Esophagus muscularis mucosa (tissue), 4 donors: ENCODE measurements at places on chromosomes 6 and 20. TPM values are rescaled to one million over a fixed set of nuclear protein-coding genes. Genes with fewer than 3 reads are reported as not detected.

PBOV1 gene
- not detected for total RNA-seq

ADGRB3 gene
- total RNA-seq: 5.8 TPM

GCNT2 gene
- 23.2 TPM for total RNA-seq

GRCh38 chr6:65117817-65118409, 589.1 kb downstream of the EYS start:
- no peaks in the 10 kb centered on the region for H3K27me3 ChIP-seq
- no peaks in the 10 kb centered on the region for H3K4me1 ChIP-seq
- no peak overlapping the region for H3K4me3 ChIP-seq
- no peaks in the 10 kb centered on the region for H3K36me3 ChIP-seq
- H3K27ac ChIP-seq: no peak overlapping the region
- DNase-seq: no peak

DNA sequence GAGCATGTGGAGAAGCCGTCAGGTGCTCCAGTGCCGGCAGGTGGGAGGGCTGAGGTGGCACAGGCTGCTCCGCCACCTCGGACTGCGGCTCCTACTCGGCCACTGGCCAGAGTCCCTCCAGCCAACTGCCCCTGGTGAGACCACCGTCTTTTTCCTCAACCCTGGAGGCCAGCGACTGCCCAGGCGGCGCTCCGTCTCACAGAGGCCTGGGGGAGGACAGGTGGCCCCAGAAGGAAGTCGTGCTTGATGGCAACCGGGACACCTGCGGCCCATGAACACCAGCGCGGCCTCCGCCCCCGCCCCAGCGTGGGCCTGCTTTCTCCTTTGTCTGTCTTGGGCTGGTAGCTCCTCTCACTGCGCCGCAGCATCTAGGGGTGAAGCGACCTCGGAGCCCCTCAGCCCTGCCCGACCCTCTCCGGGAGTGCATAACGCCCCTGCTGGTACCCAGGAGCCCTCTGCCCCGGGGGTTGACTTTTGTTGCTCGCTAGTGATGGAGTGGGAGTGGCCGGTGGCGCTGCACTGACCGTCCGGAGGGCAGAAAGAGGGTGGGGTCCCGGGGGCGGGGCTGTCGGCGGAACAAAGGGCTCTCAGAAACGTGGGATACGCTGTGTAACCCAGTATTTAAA, 706 bp upstream of the TUBB2B start:
- no peak for DNase-seq
- no peaks in the 10 kb centered on the region for H3K36me3 ChIP-seq
- peak overlapping the region; percentile 56 for H3K4me3 ChIP-seq
- no peak overlapping the region for H3K27ac ChIP-seq
- peaks cover 17% of the 10 kb centered on the region for H3K27me3 ChIP-seq
